NCI-H460 (cell line): ENCODE measurements at places on chromosomes 7 and 10.
A peak's percentile ranks its signal among the peaks of the same experiment; 100 is the strongest.

- DNase-seq = no peak
Observed at GRCh38 chr10:46515366-46515765, 41.1 kb downstream of the GPRIN2 start.

GRCh38 chr10:9709849-9710248 is 1307.8 kb upstream of the CELF2 start:
- DNase-seq = no peak

DNA sequence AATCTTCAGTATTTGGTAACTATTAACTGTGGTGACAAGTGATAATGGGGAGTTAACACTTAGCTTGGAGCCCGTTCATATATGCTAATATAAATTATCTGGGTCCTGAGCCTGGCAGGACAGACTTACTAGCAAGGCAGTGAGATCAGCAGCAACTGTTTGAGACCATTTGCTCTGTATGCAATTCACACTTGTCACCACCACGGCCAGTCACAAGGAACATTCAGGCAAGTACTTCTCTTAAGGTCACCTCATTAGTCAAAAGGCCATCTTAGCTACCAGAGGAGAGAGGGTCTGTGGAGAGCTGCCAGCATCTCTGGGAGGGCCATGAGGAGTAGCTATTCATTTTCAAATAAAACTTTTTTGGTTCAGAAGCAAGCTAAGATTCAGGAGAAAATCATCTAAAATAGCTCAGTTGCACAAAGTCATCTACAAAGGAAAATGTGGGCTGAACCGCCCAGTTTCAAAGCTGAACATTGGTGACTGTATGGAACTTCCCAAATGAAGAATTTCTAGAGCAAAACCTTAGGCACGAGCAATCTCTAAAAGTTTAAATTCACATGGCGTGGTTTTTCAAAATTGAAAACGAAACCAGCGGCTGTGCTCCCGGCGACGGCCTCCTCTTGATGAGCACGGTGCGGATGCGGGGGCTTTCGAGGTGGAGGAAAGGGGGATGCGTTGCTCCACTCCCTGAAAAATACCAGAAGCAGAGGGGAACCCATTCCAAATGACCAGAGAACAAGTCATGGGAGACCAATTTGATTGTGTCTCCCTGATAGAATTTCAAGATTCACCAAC is 233.5 kb upstream of the MGMT start:
- DNase-seq = no peak

DNA sequence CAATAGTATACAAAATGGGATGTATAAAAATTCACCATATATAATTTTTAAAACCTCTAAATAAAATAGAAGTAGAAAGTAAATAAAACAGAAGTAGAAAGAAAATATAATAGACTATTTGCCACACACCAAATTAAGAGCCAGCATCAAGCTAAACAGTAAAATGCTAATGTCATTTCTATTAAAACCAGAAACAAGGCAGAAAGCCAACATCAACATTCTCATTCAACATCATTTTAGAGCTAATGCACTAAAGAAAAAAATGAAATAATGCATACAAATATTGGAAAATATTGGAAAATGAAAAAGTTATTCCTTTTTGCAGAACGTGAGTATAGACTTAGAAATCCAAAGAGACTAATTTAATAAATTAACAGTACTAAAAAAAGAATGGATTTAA is 23.4 kb upstream of the RELN start:
- DNase-seq = no peak

- no peak for DNase-seq
Observed at GRCh38 chr10:27134371-27134770, 19.8 kb downstream of the YME1L1 start.

GRCh38 chr10:91077549-91078071 is 142.9 kb upstream of the PCGF5 start:
- DNase-seq = peak; percentile 24

- peak; percentile 80 for DNase-seq
Observed at GRCh38 chr7:90474284-90475210, 5.1 kb downstream of the PTTG1IP2 start.

- no peak for DNase-seq
Observed at GRCh38 chr7:32539919-32540531, 44.7 kb downstream of the AVL9 start.

DNA sequence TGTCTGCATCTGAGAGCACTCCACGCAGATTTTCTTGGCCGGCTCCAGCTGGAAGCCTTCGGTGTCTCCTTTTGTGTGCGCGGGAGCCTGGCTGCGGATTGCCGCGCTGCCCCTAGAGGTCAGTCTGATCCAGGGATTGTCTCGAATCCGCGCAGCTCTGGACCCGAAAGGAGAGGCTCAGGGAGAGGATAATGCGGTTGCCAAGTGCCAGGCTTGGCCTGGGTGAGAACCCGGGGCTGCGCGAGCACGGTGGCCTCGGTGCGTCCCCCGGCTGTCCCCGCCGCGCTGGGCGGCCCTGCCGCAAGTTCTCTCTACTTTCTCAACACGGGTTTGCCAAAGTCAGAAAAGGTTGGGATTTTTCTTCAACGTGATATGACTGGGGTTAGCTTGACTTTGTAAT is 140.9 kb downstream of the ADCYAP1R1 start:
- peak; percentile 72 for DNase-seq

- DNase-seq = no peak
Observed at GRCh38 chr7:111438369-111439289, 123.7 kb downstream of the IMMP2L start.

GRCh38 chr10:14306190-14306589 is 24.5 kb downstream of the FRMD4A start:
- no peak for DNase-seq

DNA sequence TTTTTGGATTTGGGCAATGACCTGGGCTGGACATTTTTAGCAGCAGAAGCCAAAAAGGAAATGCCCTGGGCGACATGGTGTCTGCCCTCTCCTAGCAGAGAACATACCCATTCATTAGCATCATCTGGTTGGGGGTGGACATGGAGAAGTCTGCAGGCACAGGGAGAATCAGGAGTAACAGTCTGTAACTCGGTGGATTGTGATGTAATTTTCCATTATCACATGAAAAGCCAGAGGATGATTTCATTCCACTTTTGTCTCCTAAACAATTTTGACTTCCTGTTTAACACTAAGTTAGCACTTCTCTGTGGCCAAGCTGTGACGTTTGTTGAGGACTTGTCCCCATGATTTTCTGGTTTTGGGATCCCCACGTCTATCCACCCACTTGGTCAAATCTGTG is 153.8 kb upstream of the HABP2 start:
- DNase-seq = no peak

DNA sequence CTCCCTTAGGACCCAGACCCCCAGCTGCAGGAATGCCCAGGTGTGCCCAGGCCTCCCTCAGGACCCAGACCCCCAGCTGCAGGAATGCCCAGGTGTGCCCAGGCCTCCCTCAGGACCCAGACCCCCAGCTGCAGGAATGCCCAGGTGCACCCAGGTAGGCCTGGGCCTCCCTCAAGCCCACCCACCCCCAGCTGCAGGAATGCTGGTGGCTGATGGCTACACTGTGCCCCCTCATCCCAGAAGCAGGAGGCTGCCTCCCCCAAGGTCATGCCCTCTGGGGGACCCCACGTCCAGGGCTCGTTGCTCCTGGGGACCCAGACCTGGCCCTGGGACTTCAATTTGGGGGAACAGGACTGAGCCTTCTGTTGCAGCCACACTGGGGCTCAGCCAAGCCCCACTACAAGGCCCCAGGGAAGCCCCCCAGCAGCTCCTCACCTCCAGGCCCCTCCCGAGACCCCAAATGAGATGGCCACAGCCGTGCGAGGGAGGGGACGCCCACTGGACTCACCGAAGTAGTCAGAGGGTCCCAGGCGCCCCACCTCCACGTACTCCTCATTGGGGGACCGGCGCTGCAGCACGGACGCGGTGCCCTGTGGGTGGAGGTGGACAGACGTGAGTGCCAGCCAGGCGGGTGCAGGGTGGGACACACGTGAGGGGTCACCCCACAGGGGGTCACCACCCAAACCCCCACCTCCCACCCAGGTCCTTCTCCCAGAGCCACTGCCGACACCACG is 31.4 kb upstream of the PDGFA start:
- DNase-seq = no peak

DNA sequence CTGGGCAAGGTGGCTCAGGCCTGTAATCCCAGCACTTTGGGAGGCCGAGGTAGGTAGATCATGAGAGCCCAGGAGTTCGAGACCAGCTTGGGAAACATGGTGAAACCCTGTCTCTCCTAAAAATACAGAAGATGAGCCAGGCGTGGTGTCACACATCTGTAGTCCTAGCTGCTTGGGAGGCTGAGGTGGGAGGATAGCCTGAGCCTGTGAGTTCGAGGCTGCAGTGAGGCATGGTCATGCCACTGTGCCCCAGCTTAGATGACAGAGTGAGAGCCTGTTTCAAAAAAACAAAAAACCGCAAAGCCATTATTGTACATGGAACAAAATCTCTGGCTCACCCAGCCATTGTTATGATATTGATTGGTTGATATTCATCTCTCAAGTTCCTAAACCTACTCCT is 53.7 kb downstream of the KMT2E start:
- DNase-seq = no peak

GRCh38 chr10:21953585-21954057 is 49.9 kb downstream of the DNAJC1 start:
- DNase-seq = peak; percentile 23

DNA sequence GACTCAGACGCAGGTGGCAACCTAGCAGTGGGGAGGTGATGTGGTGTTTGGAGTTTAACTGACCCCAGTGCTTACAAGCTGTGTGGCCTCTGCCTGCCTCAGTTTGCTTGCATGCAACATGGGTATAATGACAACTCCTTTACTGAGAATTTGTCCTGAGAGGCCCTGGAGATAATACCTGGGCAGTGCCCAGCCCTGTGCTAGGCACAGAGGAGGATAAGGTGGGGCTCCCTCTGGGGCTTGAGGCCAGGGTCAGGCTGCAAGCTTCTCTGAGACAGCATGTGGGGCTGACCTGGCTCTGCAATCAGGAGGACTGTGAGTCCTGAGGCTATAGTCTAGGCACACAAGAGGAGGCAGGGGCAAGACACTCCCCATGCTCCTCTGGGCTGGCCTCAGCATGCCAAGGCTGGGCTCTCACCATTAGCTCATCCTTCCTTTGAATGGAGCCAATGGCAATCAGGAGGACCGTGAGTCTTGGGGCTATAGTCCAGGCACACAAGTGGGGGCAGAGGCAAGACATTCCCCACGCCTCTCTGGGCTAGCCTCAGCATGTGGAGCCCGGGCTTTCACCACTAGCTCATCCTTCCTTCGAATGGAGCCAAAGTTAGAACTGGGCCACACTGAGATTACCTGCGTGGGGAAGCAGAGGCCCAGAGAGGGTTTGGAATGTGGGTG is 147.9 kb downstream of the RPS24 start:
- no peak for DNase-seq

- DNase-seq = no peak
Observed at GRCh38 chr10:51297438-51297837, 223.2 kb downstream of the PRKG1 start.

DNA sequence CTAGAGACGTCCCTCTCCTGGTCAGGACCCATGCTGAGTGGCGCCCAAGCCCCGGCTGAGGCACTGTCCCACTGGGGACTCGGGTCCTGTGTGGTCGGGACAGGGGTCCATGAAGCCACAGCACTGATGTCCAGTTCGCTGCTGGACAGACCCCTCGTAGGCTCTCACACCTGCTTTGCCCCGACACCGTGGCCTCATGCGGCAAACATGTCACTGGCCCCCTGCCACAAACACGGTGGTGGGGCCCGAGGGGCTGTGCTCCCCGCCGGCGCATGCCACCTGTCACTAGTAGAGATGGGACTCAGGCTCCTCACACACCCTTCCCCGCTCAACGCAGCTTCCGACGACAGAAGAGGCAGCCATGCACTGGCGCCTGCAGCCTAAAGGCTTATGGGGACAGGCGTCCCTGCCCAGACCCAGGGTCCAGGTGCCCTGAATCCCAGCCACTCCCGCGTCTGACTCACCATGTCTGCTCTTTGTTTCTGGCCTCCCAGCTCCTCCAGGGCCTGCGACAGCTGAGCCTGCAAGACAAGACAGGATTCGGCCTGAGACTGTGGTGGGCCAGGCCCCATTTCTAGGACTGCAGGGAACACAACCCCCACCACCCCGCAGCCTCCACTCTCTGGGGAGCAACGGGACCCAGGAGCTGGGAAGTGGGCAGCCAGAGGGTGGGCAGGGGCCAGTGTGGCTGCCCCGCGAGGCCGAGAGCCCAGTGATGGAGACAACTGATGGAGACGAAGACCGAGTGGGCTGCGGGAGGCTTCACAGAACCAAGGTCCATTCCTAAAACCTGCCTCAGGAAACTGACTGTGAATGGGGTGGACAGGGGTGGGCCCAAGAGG is 230.9 kb downstream of the MAD1L1 start:
- DNase-seq = no peak

GRCh38 chr10:24393201-24393600 is 184.3 kb downstream of the KIAA1217 start:
- no peak for DNase-seq

DNA sequence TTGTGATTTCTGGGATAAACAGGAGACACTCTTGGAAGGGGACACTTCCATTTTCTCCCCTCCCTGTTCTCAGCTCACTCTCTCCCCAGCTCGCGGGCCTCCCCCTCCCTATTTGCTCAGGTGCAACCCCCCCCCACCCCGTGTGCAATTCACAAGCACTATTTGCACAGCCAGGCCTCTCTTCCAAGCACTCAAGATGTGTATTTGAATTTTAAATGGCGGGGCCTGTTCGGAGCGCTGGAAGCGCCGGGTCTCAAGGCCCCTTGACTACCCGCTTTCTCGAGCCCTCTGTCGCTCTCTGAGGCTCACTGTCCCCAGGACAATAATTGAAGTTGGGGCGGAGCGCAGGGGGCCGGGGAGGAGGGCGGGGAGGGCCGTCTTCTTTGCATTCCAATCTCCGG is 7.8 kb downstream of the SHH start:
- DNase-seq = no peak

DNA sequence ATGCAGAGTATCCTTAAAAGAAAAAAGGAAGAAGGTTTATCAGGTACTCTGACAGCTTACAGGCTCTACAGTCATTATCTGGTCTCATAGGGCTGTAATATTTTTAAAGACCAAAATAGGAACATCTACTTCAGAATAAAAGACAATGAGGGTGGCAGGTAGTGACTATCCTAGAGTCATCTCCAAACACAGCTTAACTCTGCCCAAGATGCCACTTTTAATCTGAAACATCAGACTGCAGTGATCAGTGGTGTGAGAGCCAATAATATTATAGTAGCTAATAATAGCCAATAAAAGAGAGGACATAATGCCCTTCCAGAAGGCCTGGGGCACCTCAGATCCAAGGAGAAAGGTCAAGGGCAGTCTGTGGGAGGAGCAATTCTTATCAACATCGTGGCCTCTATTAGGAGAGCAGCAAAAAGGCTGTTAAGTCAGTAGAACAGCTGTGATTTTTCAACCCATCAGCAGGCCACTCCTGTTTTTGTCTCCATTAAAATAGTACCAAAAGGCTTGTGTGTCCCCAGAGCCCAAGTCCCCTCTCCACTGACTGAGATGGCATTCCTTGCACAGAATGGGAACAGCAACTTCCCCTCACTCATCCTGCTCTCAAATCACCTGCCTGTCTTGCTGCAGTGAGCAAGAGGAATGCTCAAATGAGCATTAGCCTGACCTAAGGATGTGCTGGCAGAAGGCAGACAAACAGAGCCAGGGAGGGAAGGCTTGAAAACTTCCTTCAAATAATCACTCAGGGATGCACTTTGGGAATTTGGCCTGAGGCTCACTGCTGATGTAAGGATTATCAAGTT is 20.7 kb upstream of the SPOCK2 start:
- no peak for DNase-seq

GRCh38 chr10:89069589-89069988 is 79.0 kb downstream of the FAS start:
- DNase-seq = no peak
